Panc1 (cell line): ENCODE measurements at places on chromosomes 7 and 10.

GRCh38 chr10:54800741-54801421 is at the start of gene PCDH15:
Gene PCDH15 (minus strand): TSS chr10:54801231. CDS start chr10:54664262, 136,969 bp downstream.
- peak; percentile 22 for DNase-seq

GRCh38 chr10:130453036-130453720 is 317.0 kb downstream of the GLRX3 start:
- DNase-seq, result no peak

DNA sequence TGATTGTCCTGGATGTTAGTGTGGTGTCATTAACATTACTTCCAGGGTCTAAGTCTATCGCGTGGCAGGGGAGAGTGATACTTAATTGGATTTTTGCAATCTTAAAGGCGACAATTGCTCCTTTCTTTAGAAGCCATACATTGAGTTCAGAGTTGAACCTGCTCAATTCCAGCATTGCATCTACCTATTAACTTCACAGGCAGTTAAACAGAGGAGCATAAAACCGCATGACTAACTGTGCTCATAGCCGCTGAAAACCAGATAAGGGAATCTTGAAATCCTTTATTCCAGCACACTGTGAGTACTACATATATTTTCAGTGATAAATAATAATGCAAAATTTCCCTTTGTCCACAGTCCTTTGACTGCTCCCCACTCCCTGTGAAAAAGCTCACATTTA is 255.3 kb downstream of the STK31 start:
- no peak for DNase-seq

DNA sequence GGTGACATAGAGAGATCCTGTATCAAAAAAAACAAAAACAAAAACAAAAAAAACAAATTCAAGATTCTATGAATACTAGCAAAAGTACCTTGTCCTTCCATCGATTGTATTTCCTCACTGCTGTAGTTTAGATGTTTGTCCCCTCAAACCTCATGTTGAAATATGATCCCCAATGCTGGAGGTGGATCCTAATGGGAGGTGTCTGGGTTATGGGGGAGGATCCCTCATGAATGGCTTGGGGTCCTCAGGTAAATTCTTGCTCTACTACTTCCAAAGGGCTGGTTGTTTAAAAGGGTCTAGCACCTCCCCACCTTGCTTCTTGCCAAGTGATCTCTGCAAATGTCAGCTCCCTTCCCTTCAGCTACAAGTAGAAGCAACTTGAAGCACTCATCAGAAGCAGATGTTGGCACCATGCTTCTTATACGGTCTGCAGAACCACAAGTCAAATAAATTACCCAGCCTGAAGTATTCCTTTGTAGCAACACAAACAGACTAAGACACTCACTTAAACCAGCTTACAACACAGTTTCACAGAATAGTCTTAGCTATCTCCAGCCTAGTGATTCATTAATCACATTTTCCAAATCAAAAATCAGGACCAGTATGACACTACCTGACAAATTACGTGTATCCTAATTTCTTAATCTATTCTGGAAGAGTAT is 20.7 kb downstream of the ABI1 start:
- DNase-seq, result no peak

DNA sequence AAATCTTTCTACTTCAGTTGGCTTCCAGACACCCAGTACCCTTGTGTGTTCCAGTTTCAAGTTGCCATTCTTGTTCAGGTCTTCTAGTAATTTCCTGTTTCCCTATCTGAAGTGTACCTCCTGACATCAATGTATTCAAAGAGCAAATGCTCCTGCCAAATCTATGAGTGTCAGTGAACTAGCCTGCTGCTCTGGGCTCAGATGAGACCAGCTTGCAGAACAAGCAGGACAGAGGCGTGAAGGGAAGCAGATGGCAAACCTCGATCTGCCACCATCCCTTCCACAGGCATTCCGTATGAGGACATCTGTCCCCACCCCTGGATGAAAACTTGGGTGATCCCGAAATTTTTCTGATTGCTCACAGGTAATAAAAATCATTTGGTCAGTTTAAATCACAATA is 4.4 kb upstream of the MPP7 start:
- no peak for DNase-seq

DNA sequence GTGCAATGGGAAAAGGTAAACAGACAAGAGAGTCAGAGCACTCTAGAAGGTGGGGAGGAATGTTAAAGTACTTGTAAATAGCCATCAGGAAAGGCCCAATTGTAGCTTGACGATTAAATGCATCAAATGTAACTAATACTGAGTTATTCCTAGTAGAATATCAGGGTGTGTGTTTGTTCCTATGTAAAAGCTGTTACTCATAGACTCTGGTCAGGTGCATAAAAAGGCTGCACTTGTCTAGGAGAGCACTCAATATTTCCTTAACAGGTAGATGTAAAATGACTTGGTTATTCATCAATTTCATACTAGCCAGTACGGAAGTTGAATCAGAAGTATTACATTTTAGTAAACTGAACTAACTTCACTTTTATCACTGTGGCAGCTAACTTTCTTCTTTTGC is 179.7 kb upstream of the AGR3 start:
- no peak for DNase-seq

DNA sequence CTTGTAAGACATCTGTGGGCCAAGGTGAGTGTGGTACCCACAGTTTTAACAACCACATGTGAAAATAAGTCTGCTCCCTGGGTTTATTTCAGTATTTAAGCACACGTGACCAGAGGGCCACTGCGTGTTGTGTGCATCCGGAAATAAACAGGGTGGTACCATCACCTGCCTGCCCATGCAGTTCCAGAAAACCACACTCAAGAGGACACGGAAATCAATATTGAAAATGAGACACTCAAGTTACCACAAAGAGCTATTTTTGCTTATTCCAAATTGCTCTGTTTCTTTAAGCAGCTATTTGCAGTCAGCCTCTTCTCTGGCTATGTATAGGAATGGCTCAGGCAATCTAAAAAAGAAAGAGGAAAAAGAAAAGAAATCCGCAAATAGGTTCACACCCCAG is 71.8 kb upstream of the LOXL4 start:
- DNase-seq, result no peak

- DNase-seq, result no peak
Observed at GRCh38 chr7:98626460-98627412, 9.7 kb downstream of the NPTX2 start.

DNA sequence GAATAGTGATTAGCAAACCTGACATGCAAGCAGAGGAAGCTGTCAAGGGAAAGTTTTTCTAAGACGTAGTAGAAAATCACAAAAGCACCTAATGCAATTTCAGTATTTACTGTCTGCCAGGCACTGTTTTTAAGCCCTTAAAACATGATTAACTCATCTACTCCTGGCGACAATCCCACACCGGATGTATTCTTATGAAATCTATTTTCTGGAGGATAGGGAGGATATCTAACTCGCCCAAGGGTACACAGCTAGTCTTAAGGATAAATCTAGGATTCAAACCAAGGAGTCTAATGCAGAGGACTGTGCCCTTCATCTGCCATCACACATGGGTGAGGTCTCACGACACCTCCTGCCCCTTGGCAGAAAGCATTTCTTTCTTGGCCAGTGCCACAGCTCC is 47.8 kb upstream of the FIGNL1 start:
- DNase-seq, result no peak

- peak; percentile 83 for DNase-seq
Observed at GRCh38 chr7:134458806-134459698, at the start of gene AKR1B1. Gene AKR1B1 (minus strand): TSS chr7:134459100. CDS start chr7:134459062, 38 bp downstream.

- no peak for DNase-seq
Observed at GRCh38 chr7:2640482-2640830, 8.7 kb downstream of the TTYH3 start.

DNA sequence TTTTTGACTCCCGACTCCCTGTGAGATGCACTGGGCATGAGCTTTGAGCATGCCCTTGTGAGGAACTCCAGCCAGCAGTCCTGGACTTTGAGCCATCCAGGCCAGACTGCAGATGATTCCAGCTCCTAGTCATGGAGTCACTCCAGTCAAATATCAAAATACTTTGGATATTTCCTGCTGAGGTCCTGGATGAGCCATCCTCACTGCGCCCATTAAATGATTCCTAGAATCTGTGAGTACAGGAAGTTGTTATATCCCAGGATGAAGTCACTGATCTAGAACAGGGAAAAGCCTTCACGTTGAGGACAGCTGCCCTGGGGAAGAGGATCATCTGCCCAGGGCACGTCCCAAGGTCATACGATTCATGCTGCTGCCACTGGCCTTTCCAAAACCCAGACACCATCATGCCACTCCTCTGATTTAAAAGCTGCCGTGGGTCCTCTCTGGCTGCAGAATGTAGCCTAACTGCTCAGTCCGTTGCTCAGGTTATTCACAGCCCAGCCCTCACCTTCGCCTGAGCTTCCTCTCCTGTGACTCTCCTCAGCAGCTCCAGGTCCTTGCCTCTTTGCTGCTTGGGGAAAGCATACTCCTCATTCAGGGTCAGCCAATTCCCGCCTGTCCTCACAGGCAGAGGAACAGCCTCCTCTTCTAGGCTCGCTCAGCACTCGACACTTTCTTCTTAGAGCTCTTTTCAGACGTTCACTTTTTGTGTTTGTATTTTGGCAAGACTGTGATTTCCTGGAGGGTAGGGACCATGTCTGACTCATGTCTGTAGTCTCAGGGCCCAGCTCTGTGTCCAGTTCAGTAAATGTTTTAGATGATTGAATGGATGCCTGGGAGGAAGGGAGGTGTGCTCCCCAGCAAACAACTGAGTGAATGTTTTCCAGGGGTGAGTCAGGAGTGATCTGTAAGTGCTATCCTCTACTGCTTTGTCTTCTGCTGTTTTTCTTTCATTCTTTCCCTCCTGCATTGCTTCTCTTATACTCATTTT is 157.8 kb downstream of the SNX10 start:
- no peak for DNase-seq

DNA sequence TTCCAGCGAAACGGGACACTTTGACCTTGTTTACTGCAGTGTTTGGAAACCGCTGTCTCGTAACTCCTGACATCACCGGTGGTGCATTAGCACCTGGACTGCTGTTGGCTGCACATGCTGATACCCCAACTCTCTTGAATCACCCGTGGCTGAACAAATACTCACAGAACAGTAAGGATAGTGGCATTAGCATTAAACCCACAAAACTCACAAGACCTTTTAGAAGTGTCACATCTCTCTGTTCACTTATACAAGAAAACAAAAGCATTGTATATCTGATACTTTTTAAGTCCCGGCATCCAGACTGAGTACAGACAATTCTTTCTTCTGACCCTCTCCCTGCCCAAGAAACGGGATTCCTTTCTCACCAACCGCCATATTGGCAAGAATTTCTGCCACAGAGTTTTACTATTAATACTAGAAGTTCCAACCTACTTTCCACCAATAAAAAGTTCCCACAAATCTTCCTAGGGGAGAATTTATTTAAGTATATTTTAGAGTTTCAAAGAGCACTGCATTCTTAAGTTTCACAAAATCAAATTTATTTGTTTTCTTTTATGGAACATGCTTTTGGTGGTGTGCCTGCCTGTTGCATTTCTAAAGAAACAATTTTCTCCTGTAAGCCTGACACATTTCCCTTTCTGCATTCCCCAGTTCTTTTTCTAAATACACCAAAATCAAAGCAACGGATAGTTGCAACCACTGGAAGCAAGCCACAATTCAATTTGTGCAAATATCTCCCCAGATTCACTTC is 208.4 kb upstream of the KLF14 start:
- DNase-seq, result peak; percentile 91

- no peak for DNase-seq
Observed at GRCh38 chr10:91690412-91690811, 57.5 kb upstream of the PPP1R3C start.

DNA sequence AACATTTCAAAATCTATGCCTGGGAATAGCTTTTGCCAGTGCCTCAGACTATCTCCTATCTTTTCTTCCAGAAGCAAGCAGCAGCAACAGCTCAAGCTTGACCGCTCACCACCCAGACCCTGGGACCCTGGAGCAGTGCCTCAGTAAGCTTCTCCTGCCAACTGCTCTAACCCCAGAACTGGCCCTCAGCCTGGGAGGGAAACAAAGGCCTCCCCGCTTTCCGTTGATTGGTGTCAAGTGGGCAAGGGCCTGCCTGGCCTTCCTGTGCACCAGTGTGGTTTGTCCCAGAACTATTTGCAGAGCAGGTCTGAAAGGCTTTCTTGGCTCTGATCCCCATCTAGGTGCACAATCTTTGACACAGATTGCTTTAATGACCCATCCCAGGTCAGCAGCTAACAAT is 3.3 kb upstream of the ATP6V0A4 start:
- DNase-seq, result no peak

DNA sequence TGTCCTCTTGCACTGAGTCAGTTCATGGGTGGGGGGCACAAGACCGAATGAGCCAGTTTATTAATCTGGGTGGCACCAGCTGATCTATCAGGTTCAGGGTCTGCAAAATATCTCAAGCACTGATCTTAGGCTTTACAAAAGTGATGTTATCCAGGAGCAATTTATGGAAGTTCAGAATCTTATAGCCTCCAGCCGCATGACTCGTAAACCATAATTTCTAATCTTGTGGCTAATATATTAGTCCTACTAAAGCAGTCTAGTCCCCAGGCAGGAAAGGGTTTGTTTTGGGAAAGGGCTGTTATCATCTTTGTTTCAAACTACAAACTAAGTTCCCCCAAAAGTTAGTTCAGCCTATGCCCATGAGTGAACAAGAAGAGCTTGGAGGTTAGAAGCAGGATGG is 33.9 kb downstream of the AKR1C8 start:
- DNase-seq, result no peak

DNA sequence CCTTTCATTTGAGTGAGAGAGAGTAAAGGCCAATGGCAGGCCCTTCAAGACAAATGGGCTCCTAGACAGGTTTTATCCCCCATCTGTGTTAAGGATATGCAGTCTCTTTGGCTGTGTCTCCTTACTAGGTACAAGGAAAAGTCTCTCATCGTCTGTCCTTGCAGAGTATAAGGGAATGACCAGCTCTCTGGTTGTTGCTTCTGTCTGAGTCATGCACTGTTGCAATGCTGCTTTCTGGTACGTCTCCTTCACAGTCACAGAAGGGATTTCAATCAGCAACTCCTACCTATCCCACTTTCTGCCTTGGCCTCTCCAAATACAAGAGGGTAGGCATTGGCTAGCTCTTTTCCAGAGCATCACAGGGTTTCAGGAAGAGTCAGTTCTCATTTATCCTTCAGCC is 48.1 kb downstream of the CTTNBP2 start:
- no peak for DNase-seq

- no peak for DNase-seq
Observed at GRCh38 chr7:127968547-127968946, 62.7 kb downstream of the LRRC4 start.

GRCh38 chr7:27739301-27739908 is 557 bp upstream of the TAX1BP1 start:
- peak; percentile 75 for DNase-seq

DNA sequence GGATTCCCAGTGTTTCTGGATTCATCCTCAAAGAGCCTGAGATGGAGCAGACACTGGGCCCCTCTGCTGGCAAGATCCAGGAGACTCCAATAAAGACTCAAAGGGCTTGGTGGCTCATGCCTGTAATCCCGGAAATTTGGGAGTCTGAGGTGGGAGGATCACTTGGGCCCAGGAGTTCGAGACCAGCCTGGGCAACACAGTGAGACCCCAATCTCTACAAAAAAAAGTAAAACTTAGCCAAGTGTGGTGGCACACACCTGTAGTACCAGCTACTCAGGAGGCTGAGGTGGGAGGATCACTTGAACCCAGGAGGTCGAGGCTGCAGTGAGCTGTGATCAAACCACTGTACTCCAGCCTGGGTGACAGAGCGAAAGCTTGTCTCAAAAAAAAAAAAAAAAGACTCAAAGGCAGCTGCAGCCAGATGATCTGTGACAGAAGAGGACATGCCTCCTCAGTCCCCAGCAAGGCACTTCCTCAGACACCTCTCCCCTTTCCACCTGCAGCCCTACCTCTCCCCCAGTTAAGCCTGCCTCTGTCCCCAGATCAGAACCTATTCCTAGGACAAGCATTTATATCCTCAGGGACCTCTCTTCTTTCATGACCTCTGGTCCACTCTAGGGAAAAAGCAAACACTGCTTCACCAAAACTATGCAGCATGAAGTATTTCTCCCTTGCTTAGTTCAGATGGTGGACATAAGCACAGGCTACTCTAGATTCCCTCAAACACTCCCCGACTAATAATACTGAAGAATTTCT is 27.9 kb downstream of the PDLIM1 start:
- no peak for DNase-seq
